ENCODE measurements at places on chromosomes 1 and 21.

DNA sequence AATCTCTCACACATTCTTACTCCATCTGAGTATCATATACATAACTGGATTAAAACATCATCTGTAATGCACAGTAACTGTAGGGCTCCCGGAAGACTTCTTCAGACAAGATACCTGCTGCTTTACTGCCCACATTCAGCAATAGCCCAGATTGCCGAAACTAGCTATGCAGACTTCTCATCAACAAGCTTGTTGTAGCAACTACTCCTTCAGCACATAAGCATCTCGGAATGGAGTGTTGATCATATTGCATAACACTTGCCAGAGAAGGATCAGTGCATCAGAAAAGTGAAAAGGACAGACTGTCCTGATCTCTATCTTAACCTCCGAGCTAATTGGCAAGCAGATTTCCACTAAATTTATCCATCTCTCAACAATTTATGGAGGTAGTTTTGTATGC is 354.6 kb upstream of the C1orf87 start:
- no peak for DNase-seq

DNA sequence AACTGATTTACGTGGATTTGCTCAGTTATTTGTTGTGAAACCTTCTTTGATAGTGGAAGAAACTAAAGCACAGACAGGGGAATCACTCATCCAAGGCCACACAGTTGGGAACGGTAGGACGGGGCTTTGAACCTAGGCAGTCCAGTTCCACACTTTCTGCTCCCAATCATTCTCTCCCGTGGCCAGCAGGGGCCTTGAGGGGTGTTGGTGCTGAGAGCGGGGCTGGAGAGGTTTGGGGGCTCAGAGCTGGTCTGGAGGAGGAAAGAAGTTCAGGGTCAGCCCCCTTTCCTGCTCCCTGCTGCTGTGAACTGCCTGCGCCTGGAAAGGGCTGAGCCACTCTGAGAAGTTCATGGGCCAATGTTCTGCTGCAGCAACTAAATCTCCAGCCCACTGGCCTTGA is 31.4 kb upstream of the ACTL8 start:
- DNase-seq = no peak

DNA sequence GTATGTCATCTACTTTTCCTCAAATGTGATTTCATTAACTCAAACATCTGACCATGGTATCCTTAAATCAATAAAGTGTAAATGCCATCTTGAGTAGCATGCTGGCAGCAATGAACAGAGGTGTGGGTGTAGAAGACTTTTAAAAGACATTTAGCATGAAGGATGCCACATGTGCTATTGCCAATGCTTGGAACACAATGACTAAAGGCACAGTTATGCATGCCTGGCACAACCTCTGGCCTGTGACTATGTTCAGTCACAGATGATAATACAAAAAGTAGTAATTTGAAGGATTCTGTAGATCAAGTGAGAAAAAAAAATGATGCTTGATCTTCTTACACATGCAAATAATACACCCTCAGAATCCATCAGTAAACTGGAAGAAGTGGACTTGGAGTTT is 938.9 kb upstream of the ADGRL4 start:
- DNase-seq = no peak

GRCh38 chr1:230099465-230099864 is 32.4 kb downstream of the GALNT2 start:
- DNase-seq = no peak

DNA sequence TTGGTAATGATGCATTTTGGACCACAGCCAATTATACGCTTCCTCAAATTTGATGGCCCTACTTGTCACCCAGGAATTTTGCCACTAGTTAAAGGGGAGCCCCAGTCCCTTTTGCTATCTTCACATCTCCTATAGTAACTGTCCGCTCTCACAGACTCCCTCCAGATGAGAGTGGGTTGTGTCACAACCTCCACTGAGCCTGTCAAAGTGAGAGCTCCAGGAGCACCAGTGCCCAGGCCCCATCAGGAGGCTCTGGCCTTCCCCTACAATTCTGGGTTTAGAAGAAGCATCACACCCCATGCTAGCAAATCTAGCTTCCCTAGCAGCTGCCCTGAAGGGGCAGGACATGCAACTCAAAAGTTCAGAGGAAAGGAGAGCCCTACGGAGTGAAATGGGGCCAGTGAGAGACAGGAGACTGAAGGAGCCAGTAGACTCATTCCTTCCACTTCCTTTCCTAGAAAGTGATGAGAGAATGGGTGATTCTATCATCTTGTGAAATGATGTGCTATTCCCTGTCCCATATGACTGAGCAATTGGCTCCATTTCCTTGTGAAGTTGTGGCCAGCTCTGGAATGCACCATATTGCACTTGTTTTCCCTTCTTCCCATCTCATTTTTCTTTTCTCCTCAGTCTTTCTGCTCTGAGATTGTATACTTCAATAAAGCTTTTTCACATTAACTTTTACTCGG is 541.3 kb downstream of the DPYD start:
- no peak for DNase-seq

- no peak for DNase-seq
Measured at GRCh38 chr1:203564024-203564423, 62.6 kb upstream of the ATP2B4 start.

- no peak for DNase-seq
Measured at GRCh38 chr1:113855630-113856400, 15.7 kb downstream of the PTPN22 start.

GRCh38 chr1:183236158-183236725 is 50.2 kb downstream of the LAMC2 start:
- DNase-seq = peak; percentile 67

DNA sequence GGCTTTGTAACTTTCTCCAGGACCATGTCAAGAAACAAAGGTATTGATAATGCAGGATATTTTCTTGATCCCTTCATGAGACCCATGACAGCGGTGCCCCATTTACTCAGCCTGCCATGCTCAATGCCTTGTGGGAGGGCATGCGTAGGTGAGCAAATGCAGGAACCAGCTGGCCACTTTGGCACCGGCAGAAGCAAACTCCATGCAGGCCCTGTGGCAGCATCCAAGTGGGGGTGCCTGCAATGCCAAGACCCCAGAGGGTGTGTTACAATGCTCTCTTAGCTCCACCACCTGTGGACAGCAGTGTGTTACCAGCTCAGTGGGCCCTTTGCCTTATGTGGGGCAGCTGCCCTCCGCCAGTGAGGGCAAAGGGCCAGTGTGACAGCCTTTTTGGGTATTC is 108.1 kb downstream of the ATP1B1 start:
- no peak for DNase-seq

- DNase-seq = no peak
Measured at GRCh38 chr1:2956576-2956975, 64.7 kb upstream of the ACTRT2 start.

- no peak for DNase-seq
Measured at GRCh38 chr1:48500541-48501450, 28.8 kb upstream of the SPATA6 start.

DNA sequence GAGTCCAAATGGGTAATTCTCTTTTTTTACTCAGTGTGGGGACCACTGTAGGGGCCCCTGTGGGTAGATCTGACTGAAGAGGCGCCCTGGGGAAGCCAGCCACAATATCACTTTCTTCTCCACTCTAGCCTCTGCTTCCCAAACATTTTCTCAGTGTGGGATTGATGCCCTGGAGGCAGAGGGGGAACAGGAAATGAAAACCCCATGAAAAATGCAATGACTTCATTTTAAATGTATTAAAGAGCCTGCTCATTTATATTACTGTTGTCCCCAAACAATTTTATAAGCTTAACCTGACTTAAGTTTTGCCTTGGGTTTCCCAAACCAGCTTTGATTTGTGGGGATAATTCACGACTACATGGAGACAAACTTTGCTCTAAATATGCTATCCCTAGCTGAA is 181.9 kb downstream of the C1orf94 start:
- no peak for DNase-seq

DNA sequence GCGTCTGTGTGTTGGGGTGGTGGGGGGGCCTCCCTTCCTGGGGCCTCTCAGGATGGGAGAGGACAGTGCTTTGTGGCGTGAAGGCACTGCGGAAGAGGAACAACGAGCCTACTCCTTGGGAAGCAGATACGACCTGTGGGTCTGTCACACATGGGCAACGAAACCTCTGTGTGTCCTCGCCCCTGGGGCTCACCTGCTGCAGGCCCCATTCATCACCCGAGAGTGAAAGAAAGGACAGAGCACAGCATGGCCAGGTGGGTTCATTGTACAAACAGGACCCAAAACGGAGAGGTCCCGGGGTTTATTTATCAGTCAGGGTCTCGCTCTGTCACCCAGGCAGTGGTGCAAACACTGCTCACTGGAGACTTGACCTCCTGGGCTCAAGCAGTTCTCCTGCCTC is 40.1 kb upstream of the LIN9 start:
- no peak for DNase-seq

DNA sequence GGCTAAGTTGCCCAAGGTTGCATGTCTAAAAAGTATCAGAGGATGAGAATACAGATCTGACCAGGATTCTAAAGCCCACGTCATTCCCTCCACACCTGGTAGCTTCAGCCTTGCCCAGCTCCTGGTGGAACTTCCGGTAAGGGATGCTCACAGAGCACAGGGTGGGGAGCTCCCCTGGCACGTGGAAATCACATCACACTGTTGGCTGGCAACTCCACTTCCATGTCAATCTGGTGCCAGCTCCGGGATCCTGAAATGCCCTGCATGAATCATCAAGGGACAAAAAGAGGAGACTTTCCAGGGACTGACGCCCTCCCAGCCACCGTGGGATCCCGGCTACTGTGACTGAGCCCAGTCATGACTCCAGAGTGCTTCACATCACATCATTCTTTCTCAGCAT is 12.4 kb upstream of the BCAR3 start:
- DNase-seq = no peak

DNA sequence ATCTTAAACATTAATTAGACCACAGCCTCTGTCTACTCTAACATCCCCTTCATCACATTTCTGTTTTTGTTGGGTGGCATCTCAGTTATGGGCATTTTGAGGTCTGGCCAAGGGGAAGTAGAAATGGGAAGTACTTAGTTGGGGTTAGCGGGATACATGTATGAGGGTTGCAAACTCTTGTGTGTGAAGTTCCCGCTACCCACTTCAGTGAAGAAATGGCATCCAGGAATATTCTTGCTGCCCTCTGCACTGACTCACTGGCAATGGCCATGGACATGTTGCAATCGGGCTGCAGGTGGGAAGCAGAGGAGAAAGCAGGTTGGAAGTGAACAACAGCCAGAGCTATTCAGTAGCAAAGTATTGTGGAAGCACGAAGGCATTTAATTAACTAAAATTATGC is 7.4 kb downstream of the CD48 start:
- no peak for DNase-seq

DNA sequence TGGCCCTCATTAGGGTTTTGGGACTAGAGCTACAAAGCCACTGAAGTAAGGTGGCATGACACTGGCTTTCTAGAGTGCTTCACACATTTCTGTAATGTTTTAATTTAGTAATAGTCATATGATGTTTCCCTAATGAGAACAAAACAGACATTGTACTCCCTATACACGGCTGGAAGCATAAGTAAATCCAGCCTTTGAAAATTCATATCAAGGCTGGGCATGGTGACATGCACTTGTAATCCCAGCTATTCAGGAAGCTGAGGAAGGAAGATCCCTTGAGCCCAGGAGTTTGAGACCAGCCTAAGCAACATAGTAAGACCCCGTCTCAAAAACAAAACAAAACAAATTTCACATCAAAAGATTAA is 7.4 kb downstream of the USP48 start:
- no peak for DNase-seq

DNA sequence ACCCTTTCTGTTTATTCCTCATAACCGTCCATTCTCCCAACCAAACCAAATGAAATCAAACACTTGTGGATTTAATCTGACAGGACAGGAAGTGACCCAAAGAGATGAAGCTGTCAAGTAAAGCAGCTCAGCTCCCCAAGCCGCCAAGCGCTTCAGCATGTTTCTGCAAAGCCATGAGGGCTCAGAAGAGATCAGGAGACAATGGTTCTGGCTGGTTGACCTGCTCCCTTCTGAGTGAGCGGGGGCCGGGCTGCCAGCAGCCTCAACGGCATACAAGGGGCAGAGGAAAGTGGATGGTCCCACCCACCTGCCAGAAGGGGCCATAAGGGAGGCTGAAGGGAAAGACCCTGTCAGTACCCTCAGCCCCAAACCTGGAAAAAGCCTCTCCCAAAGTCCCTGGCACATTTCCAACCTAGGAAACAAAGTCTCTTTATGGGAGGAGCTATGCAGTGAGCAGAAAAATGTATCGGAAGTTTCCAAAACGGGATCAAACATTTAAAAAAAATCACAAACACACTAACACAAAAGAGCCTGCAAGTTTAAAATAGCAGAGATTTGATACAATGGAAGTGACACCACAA is 45.4 kb downstream of the SLC45A1 start:
- no peak for DNase-seq

GRCh38 chr1:114008993-114009392 is 29.7 kb downstream of the OLFML3 start:
- DNase-seq = no peak

Data from vagina (tissue), 2 donors.